Fibroblast of skin of back (primary cell): ENCODE measurements at places on chromosomes 13 and 19.

DNA sequence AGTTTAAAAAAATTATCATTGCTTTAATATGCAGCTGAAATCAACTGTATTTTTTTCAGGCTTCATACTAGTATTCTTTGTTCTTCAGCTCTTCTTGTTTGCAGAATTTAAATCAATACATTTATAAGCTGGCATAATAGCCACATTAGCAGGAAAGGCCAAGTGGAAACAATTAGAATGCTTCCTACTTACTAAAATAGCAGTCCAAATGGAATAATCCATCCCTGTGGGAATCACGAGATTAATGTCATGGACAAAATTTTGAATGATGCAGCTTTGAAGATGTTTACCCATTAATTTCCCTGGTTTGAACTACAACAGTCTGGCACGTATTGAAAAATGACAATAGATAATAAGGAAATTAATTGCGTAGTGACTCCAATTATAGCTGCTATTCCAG, 2650.8 kb downstream of the PCDH9 start:
- DNase-seq = no peak

GRCh38 chr19:44746946-44747738, 1.4 kb upstream of the BCL3 start:
- peak; percentile 97 for DNase-seq

DNA sequence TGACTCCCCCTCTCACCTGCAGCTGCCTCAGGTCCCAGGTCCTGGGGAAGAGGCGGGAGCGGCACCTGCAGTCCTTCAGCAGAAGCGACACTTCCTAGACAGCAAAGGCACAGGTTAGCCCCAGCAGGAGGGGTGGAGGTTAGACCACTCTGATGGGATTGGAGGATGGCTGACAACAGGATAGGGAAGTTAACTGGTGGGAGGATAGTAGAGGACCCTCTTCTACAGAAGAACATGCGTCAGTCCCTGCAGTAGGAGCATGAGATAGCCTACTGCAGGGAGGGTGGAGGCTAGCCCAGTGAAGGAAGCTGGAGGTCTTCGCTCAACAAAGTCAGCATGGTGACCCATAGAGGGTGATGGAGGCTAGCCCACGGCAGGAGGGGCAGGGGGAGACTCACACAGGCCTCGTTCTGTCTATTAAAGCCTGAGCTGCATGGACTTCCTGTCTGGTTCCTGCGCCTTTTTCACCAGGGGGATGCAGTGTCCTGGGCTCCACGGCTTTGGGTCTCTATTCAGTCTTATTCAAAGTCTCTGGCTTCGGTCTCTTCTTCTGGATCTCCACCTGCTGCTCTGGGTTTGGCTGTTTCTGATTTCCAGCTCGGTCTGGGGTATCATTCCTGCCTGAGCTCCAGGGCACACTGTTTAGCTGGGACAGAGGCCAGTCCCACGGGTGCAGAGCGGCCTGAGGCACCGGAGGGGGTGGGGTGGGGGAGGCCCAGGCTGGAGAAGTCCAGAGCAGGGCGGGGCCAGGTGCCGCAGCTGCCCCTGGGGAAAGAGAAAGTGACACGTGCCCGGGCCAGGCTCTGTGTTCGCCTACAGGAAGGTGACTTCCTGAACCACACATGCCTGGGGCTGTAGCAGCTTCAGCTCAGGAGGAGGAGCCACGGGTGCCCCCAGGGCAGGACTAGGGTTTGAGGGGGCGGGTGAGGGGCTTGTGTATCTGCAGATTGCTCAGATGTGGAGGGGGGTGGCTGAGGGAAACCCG, 7.3 kb downstream of the IFNL3 start:
- no peak for DNase-seq

DNA sequence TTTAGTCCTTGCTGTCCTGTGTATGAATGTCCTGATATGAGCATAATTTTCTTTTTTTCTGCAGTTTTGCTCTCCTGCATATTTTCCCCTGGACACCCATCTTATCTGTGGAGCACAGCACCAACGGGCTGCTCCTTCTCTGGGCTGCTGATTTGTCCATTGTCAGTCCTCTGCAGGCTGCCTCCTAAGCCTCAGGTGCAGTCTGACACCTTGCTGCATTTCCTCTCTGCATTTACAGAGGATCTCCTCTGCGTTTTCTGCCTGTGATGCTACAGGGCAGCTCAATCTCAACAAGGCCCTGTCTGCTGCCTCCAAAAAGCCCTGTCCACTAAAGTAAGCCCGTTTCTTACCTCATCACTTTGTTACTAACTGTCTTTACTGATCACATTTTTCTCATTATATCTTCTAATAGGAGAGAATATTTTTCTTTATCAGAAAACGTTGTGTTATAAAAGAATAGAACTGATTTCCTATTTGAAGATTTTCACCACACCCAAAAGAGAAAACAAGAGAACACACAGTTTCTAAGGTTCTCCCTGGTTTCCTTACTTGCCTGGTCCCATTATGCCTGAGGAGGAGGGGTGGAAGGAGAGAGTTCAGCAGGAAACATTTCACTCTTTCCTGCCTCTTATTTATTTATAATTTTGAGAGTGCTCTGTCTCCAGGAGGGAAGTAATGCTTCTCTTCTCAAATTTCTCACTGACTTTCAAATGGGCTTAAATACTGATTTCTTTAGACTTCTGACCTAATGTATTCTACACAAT, 65.6 kb upstream of the TDRD3 start:
- DNase-seq = no peak

DNA sequence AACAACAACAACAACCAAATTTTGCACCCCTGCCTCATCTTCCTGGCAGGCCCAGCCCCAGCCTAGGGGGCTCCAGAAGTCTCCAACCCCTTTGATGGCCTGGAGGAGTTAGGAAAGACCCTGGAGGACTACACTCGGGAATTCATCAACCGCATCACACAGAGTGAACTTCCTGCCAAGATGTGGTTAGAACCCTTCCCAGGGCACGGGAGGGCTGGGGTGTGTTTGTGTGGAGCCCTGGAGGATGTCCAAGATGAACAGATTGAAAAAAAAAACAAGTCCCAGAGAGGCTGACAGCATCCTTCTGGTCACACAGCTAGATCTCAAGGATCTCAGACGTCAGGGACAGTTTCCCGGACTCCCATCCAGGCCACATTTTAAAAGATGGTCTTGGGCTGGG, 13.3 kb downstream of the APOC1 start:
- DNase-seq = peak; percentile 70

- no peak for DNase-seq
These were observed 379.6 kb downstream of the SLITRK6 start for GRCh38 chr13:85419611-85420010.

GRCh38 chr13:44024846-44025195, 145.1 kb downstream of the LACC1 start:
- no peak for DNase-seq

DNA sequence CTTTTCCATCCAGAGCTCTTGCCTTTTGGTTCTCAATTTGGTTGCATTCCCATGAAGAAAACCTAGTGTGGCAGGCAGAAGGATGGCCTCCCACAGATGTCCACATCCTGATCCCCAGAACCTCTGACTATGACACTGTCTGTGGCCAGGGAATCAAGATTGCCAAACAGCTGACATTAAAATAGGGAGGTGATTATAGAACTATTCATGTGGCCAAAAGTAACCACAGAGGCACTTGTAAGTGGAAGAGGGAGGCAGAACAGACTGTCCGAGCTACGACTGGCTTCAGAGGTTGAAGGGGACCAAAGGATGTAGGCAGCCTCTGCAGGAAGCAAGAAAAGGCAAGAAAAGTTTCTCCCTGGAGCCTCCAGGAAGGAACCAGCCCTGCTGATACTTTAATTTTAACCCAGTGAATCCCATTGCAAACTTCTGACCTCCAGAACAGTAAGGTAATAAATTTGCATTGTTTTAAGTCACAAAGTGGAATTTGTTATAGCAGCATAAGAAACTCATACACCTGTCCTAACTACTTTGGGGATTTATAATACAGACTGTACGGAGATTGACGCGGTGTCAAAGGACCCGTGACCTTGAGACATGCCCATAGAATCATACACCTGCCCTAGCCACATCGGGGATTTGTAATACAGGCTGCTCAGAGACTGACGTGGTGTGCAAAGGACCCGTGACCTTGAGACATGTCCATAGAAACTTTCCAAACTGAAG, 106.5 kb downstream of the ATP11A start:
- DNase-seq = no peak

GRCh38 chr19:2389594-2389993, 29.5 kb downstream of the TMPRSS9 start:
- no peak for DNase-seq

DNA sequence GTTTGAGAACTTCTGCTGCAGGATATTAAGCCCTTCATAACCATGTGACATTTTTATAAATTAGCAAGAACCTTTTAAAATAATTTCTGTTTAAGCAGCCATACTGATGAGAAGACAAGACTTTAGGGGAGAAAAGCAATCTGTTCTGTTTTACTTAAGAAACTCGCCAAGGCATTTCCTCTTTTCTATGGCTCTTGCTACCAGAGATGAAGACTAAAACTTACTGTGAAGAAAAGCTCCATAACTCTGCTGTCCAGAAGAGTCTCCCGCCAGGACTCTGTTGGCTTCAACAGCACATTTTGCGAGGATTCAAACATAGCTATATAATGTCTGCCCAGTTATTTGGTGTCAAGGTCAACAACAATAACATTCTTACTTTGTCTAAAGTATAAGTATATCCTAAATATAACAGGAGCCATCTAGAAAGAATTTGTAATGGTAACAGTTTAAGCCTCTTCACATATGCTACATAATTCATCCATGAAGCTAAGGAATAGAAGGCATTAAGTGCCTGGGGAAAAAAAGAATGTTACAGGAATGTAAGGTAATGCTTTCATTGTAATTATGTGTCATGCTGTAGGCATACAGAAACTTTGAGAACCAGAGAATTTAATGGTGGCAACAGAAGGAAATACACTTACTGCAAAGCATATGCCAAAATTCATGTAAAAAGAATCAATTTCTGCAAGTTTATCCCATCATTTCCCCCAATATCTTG, 53.2 kb upstream of the EEF1AKMT1 start:
- peak; percentile 75 for DNase-seq

- DNase-seq = no peak
These were observed 4.3 kb upstream of the LRFN3 start for GRCh38 chr19:35931874-35932202.

DNA sequence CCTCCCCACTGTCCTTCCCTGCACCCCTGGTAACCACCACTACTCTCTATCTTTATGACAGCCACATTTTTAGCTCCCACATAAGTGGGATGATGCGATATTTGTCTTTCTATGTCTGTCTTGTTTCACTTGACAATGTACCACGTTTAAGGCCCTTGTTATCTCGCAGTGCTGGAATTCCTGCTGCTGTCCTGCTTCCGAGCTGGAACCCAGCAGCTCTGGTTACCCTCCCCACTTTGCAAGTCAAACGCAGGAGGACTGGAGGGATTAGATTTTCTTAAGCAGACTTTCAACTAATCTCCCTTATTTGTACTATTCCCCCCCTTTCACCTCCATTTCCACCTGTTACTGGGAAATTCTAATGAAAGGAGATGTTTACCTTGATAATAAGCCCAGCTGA, 59.1 kb upstream of the PDX1 start:
- no peak for DNase-seq

GRCh38 chr13:73074014-73074413, 15.2 kb downstream of the KLF5 start:
- no peak for DNase-seq

GRCh38 chr19:4639531-4640246, 373 bp downstream of the TNFAIP8L1 start:
- no peak for DNase-seq

GRCh38 chr13:46340011-46340410, 47.0 kb downstream of the RUBCNL start:
- no peak for DNase-seq

GRCh38 chr13:91242652-91243051, 104.8 kb upstream of the MIR17HG start:
- no peak for DNase-seq

GRCh38 chr13:59269476-59269875, 894.3 kb downstream of the DIAPH3 start:
- peak; percentile 85 for DNase-seq

DNA sequence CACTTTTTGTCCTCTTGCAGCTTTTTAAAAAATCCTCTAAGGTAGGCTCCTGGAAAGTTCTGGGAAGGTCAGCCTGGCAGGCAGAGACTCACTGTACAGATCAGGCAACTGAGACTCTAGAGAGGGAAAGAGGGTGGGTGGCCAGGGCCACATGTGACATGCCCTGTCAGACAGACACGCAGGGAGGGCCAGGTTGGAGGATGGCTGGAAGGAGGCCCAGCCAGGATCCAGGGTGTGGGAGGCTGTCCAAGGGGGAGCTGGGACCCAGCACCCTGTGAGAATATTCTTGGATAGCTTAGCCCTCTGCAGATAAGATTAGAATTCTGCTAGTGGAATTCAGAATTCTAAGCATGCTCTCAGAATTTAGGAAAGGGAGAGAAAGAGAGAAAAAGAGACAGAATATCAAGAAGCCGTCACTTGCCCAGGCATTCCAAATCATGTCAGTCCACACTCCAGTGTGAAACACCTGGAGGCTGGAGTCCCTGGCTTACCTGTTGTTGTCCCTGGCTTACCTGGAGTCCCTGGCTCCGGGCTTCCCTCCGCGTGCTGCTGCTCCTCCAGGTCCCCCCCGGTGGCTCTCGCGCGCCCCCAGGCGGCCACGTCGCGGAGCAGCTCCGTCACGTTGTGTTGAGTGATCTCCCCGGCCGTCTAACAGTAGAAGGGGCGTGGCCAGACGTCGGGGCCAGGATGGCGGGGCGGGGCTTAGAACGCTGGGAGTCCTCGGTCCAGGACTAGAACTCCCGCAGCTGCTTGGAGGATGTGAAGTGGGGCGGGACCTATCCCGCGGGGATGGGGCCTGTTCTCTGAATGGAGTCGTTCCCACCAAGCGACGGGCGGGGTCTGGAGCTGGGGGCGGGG, 2.8 kb upstream of the TNNI3 start:
- peak; percentile 80 for DNase-seq

DNA sequence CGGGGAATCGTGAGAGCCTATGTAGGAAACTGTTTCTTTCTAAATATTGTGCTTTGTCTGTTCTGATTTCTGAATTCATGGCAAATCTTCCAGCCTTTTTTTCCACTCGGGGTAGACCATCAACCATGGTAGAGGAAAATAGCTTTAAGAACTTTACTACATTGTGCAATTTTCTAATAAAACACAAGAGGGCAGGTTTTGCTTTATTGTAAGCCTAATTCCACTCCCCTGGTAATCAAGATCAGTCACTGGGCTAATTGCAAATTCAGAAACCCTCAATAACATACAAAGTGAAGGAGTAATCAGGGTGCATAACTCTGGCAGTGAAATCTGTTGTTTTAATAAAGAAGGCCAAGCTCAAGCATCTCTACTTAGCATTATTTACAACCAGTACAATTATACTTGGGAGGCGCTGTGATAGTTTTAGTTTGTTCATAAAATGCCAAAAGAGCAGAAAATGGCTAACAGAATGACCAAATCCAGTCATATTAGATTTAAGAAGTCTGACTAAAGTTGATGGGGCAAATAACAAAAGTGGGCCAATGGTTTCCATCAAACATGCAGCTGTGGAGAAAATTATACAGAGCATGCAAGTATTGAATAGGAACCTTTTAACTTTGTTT, 43.8 kb downstream of the DCT start:
- peak; percentile 48 for DNase-seq

DNA sequence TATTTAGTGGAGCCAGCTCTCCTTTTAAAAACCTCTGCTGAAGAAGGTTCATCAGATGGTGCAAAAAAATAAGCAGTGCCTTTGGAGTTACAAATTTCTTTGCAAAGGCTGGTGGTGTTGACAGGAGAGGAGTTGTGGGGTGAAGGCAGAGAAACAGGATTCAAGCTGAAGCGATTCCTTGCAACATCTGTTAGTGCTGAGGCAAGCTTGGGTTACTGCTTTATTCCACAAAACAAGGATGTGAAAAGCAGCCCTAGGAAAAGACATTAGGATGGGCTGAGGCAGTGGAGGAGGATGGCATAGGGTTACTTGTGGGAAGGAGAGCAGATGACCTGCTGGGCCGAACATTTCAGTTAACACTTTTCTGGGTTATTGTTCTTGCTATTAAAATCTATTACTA, 390.7 kb downstream of the DLEU7 start:
- DNase-seq = no peak

- no peak for DNase-seq
These were observed 6.1 kb downstream of the TPRX2 start for GRCh38 chr19:47865166-47865565.
